ENCODE measurements at places on chromosomes 7 and 10. TPM values are rescaled to one million over a fixed set of nuclear protein-coding genes. Genes with fewer than 3 reads are reported as not detected.

The ELFN1 gene
- total RNA-seq, result 0.24 TPM

The GDF2 gene
- not detected for total RNA-seq

The MYL7 gene
- total RNA-seq, result not detected

The KCND2 gene
- total RNA-seq, result 3.0 TPM

The LFNG gene
- 13.0 TPM for total RNA-seq

The CALHM3 gene
- not detected for total RNA-seq

The MBL2 gene
- not detected for total RNA-seq

The MLXIPL gene
- 99.4 TPM for total RNA-seq

The STAG3 gene
- 1.8 TPM for total RNA-seq
